ENCODE measurements at places on chromosomes 2 and 18. TPM values are rescaled to one million over a fixed set of nuclear protein-coding genes. Genes with fewer than 3 reads are reported as not detected.
A peak's percentile ranks its signal among the peaks of the same experiment; 100 is the strongest.

- H3K36me3 ChIP-seq, result no peaks in the 10 kb centered on the region
- no peak for DNase-seq
- H3K27ac ChIP-seq, result no peak overlapping the region
- H3K4me1 ChIP-seq, result peaks cover 11% of the 10 kb centered on the region
Measured at GRCh38 chr2:234156326-234156725, 105.8 kb downstream of the SPP2 start.

GRCh38 chr18:49728542-49728941 lies 84.8 kb downstream of the ACAA2 start:
- no peak overlapping the region for H3K27ac ChIP-seq
- DNase-seq, result no peak
- no peaks in the 10 kb centered on the region for H3K27me3 ChIP-seq
- H3K4me1 ChIP-seq, result peaks cover 58% of the 10 kb centered on the region
- no peaks in the 10 kb centered on the region for H3K36me3 ChIP-seq
- H3K4me3 ChIP-seq, result no peak overlapping the region

GRCh38 chr2:158015428-158016076 lies 86.1 kb upstream of the UPP2 start:
- no peaks in the 10 kb centered on the region for H3K36me3 ChIP-seq
- no peak overlapping the region for H3K4me3 ChIP-seq
- DNase-seq, result no peak
- peaks cover 12% of the 10 kb centered on the region for H3K4me1 ChIP-seq

Gene SPDYA
- 0.22 TPM for polyA plus RNA-seq

Gene PROM2
- polyA plus RNA-seq, result 16.8 TPM

Gene MOCOS
- 2.2 TPM for polyA plus RNA-seq

Gene LYG2
- 0.24 TPM for polyA plus RNA-seq

Gene UGT1A10
- polyA plus RNA-seq, result 2.4 TPM

DNA sequence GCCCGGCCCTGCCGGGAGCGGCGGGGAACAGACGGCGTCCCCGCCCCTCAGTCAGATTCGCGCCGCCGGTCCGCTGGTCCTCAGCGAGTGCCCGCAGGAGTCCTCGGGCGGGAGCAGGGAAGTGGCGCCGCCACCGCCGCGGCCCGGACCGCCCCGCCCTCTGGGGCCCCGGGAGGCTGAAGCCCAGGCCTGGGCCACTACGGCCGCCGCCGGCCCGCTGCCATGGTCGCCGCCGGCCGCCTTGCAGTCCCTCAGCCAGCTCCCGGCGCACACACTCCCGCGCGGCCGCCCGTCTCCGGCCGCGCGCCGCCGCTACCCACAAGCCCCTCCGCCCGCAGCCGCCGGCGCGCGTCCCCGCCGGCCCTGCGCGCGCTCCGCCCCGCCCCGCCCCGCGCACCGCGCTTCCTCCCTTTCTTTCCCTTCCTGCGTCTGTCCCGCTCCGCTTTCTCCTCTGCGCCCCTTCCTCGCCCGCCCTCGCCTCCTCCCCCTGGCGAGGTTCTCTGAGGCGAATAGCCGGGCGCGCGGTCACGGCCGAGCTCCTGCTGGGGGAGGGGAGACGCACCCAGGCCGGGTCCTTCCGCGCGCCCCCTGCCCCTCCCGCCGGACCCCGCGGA lies at the start of gene ROCK2:
Gene ROCK2, minus strand, starts transcription at position 295 of the 614 bp plus-strand sequence. CDS start 500 bp downstream, outside the sequence.
- H3K4me1 ChIP-seq, result peaks cover 12% of the 10 kb centered on the region
- peak within 1 kb of the TSS; percentile 96 for H3K4me3 ChIP-seq
- no peaks in the 10 kb centered on the region for H3K36me3 ChIP-seq
- H3K27me3 ChIP-seq, result no peaks in the 10 kb centered on the region
- H3K27ac ChIP-seq, result peak within 1 kb of the TSS; percentile 89
- no peak for DNase-seq

Data from keratinocyte (primary cell).